A549 treated with CpdA at 1 μM for 4 hours (cell line): ENCODE measurements at places on chromosomes 2 and 18. TPM values are rescaled to one million over a fixed set of nuclear protein-coding genes. Genes with fewer than 3 reads are reported as not detected.

Gene RAB12
- 22.8 to 30.8 TPM (median 26.1 TPM) in 5 replicates for total RNA-seq

Gene COLEC12
- 0.03 to 0.07 TPM (median 0.06 TPM) in 3 of 5 replicates, not detected in the others for total RNA-seq

Gene PNPT1
- 30.0 to 67.8 TPM (median 34.1 TPM) in 5 replicates for total RNA-seq

Gene AKAIN1
- total RNA-seq = not detected in 5 replicates

Gene GALR1
- total RNA-seq = not detected in 5 replicates
